ENCODE measurements at places on chromosomes 4 and X. TPM values are rescaled to one million over a fixed set of nuclear protein-coding genes. Genes with fewer than 3 reads are reported as not detected.

The MAP7D2 gene
- not detected for total RNA-seq

The TCEAL1 gene
- 24.7 TPM for total RNA-seq

The DUSP21 gene
- not detected for total RNA-seq

The AMBN gene
- total RNA-seq: not detected

The CT47B1 gene
- not detected for total RNA-seq

The P2RY8 gene
- not detected for total RNA-seq

The ETDB gene
- total RNA-seq: not detected

The LINC00632 gene
- total RNA-seq: 2.4 TPM

The LGI2 gene
- total RNA-seq: not detected

The TSPAN6 gene
- 31.8 TPM for total RNA-seq

The C1QTNF7 gene
- 3.0 TPM for total RNA-seq

The ASB12 gene
- 0.17 TPM for total RNA-seq

The H2BW2 gene
- not detected for total RNA-seq

The MID2 gene
- total RNA-seq: 4.1 TPM

The RAB39B gene
- total RNA-seq: 2.5 TPM

The CXCL9 gene
- total RNA-seq: not detected

The SH3RF1 gene
- total RNA-seq: 12.4 TPM

The ZCCHC18 gene
- total RNA-seq: 0.69 TPM

The BANK1 gene
- total RNA-seq: 0.32 TPM

The TTC29 gene
- total RNA-seq: not detected

The LRIT3 gene
- under 0.01 TPM for total RNA-seq

The MGARP gene
- 4.0 TPM for total RNA-seq

The MAML3 gene
- total RNA-seq: 0.52 TPM

The ART3 gene
- total RNA-seq: 0.09 TPM

The CCNB3 gene
- total RNA-seq: 0.63 TPM

The CCKAR gene
- total RNA-seq: 6.0 TPM

The CXCL13 gene
- not detected for total RNA-seq

The HERC6 gene
- 9.0 TPM for total RNA-seq

The NALF2 gene
- not detected for total RNA-seq

The GAGE12F gene
- not detected for total RNA-seq

The TMEM150C gene
- under 0.01 TPM for total RNA-seq

The POU4F2 gene
- not detected for total RNA-seq

The GRID2 gene
- total RNA-seq: not detected

The VGLL1 gene
- total RNA-seq: not detected

The ACSL1 gene
- total RNA-seq: 17.5 TPM

The SHOX gene
- not detected for total RNA-seq

The SPACA5 gene
- not detected for total RNA-seq

The PASD1 gene
- not detected for total RNA-seq

The BLOC1S4 gene
- total RNA-seq: 15.6 TPM

The MAGEB2 gene
- total RNA-seq: not detected

The PIN4 gene
- total RNA-seq: 14.5 TPM

The TLR10 gene
- not detected for total RNA-seq

The NPY2R gene
- total RNA-seq: not detected

The MAGEC3 gene
- total RNA-seq: not detected

The ATP2B3 gene
- total RNA-seq: not detected

The SLC25A14 gene
- 10.4 TPM for total RNA-seq

The JCHAIN gene
- 0.34 TPM for total RNA-seq

The AKAP14 gene
- not detected for total RNA-seq

The ZNF630 gene
- total RNA-seq: 1.9 TPM

The CLIC2 gene
- 21.0 TPM for total RNA-seq

The CSTF2 gene
- 8.7 TPM for total RNA-seq
